Left renal cortex interstitium (tissue), 4 donors: ENCODE measurements at places on chromosomes 1 and 21.
A peak's percentile ranks its signal among the peaks of the same experiment; 100 is the strongest.

DNA sequence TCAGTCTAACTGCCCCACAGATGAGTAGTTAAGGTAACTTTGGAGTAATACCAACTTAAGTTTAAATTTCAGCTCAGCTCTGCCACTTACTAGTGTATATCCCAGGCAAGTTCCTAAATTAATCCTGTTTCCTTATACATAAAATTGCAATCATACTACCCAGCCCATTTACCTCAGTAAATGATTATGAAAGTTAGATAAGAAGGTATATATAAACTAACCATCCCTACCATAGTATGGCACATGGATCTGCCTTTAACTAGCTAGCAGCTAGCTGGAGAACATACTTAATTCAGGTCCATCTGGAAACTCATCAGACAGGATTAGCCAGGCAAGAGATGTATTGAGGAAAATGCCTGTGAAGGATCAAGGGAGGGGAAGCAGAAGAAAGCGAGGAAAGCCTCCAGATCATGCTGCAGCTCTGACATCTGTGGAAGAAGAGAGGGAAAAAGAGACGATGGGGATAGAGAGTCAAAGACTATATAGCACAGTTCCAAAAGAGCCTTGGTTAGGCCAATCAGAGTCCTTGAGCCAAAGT, 8.0 kb upstream of the JAK1 start:
- DNase-seq = no peak

GRCh38 chr1:239814306-239814881, 277.3 kb upstream of the FMN2 start:
- no peak for DNase-seq

DNA sequence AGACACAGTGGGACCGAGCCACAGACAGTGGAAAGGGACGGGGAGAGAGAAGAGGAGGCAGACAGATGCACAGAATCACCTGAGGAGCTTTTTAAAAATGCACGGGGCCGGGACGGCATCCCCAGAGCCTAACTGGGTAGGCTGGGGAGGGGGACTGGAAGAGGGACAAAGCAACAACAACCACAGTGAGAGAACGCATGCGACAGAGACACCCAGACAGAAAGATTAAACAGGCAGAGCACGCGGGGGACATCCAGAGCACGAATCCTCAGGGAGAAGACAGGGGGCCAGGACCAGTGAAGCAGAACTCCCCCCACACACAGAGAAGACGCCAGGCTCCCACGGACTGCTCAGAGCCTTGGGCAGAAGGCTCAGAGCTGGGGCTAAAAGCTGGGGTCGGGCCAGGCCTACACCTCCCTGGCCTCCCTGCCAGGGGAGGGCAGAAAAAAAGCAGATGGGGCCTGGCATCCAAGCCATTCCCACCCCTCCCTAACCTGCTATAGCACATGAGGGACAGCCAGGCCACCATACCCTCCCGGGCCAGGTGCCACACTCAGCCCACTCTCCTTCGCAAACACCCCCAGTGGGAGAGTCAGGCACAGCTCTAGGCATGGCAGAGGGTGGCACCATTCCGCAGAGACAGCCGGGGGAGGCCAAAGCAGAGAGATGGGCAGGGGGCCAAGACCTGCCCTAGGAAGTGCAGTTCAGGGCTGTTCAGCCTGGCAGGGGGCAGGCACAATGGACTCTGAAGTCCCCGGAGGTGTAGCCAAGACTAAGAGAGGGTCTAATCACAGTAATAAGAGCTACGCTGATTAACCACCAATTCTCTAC, 29.8 kb upstream of the COL16A1 start:
- no peak for DNase-seq

DNA sequence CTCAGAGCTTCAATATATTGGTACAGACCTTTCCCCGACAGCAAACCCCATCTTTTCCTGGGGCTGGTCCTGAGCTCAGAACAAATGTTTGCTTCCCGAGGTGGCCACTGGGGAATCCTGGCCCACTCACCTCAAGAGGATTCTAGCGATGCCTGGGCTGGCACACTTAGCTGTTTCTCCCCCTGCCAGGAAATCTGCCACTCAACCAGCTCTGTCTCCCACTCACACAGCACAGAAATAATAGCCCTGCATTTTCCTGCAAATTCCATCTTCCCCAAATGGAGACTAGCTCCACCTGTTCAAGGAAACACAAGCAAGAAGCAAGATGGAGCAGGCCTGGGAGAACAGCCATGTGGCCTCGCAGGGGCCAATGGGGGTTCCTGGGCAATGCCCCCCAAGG, 21.1 kb downstream of the KCNN3 start:
- no peak for DNase-seq

- no peak for DNase-seq
These were observed 22.2 kb upstream of the GBP1 start for GRCh38 chr1:89087241-89087640.

DNA sequence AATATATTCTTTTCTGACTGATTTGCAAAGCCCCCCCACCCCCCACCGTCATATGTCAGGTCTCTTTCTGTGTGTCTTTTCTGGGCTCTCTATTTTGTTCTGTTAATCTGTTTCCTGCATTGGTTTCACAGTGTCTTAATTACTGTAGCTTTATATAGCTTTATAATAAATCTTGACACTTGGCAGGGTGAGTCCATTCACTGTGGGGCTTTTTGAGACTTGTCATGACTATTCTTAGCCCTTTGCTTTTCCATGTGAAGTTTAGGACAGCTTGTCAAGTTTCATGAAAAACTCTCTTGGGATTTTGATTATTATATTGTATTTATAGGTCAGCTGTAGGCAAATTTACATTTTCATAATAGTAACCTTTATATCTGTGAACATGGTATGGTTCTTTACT, 50.4 kb downstream of the MIGA1 start:
- no peak for DNase-seq

DNA sequence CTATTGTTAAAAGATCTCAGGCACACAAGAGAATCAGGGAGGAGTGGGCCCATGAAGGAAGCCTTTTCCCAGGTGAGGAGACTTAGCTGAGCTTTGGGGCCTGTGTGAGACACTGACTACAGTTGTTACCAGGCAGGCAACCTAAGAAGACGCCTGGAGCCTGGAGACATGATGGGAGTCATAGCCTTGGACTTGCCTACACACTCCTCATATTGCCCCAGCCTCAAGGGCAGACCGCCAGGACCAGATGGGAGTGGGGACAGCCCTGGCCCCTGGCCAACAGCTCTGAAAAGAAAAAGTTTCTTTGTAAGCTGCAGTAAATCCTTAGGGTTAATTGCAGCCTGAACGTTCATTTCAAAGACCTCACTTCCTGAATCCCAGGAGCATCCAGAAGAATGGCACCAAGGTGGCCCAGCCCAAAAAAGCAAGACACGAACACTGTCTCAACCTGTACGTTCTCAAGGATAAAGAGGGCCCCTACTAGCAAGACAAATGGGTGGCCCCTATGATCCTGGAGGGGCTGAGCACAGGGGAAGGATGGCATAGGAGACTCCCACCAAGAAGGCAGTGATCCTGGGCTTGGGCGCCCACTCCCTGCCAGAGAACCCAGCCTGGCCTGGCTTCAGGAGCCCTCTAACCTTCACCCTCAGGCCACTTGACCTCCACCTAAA, 33.2 kb upstream of the BTG2 start:
- DNase-seq = no peak

DNA sequence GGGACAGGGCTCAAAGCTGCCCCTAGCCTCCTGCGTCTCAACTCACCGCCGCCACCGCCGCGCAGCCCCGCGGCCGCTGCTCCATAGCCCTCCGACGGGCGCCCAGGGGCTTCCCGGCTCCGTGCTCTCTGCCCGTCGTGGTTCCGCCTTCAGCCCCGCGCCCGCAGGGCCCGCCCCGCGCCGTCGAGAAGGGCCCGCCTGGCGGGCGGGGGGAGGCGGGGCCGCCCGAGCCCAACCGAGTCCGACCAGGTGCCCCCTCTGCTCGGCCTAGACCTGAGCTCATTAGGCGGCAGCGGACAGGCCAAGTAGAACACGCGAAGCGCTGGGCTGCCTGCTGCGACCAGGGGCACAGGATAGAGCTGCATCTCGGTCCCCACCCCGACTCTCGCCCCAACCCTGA, at the start of gene TNFRSF25:
TNFRSF25 (minus strand) TSS at position 151 of the 400 bp plus-strand sequence; CDS start at position 85, 66 bp downstream.
- DNase-seq = no peak

DNA sequence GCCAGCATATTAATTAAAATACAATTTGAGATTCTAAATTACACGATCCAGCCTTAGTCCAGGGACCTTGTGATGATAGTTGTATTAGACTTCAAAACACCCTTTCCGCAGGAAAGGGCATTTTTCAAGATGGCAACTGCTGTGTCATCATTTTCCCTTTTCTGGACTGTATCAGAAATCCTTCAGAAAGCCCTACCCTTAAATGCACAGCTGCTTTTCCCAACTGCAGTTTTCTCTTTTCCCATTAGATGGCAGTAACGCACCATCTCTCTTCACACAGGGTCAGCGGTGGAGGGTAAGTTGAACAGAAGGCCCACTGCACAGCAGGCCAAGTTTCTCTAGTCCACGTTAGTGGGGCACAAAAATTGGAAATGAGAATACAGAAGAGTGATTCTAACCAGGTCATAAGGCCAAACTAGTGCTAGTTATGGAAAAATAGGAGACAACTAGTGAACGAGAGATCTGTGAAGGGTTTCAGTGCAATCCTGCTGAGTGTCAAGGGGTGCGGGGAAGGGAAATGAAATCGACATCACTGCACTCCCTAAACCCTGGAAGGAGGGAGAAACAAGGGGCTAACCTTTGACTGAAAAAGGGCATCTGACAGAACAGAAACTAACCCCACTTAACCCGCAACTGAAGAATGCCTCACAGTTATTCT, 22.1 kb upstream of the TDRD10 start:
- DNase-seq = peak; percentile 70

GRCh38 chr1:60875138-60875537, 207.2 kb upstream of the NFIA start:
- no peak for DNase-seq

DNA sequence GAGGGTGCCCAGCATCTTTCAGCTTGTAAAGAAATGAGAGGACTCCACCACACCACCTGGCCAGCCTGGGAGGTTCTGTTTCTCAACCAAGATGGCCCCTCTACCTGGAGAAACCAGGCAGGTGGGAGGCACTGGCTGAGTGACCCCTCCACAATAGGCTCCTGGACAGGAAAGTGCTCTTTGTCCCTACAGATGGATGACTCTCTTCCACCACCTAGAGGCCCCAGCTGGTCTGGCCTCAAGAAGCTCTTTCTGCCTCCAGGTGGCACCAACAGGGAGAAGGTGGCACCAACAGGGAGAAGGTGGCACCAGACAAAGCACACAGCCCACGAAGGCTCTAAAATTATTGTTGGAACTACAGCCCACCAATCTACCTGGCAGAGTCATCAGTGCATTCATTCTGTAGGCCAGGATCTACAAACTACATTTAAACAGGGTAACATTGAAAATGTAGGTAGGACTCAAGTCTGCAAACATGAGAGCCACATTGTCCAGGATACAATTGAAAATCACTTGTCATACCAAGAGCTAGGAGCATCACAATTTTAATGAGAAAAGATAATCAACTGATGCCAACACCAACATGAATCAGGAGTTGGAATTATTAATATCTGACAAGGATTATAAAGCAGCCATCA, 14.4 kb downstream of the TMPRSS3 start:
- no peak for DNase-seq
